Esophagus muscularis mucosa (tissue), 4 donors: ENCODE measurements at places on chromosomes 5 and 9. TPM values are rescaled to one million over a fixed set of nuclear protein-coding genes. Genes with fewer than 3 reads are reported as not detected.

- DNase-seq = no peak
These were observed 234.4 kb upstream of the VLDLR start for GRCh38 chr9:2387166-2387565.

DNA sequence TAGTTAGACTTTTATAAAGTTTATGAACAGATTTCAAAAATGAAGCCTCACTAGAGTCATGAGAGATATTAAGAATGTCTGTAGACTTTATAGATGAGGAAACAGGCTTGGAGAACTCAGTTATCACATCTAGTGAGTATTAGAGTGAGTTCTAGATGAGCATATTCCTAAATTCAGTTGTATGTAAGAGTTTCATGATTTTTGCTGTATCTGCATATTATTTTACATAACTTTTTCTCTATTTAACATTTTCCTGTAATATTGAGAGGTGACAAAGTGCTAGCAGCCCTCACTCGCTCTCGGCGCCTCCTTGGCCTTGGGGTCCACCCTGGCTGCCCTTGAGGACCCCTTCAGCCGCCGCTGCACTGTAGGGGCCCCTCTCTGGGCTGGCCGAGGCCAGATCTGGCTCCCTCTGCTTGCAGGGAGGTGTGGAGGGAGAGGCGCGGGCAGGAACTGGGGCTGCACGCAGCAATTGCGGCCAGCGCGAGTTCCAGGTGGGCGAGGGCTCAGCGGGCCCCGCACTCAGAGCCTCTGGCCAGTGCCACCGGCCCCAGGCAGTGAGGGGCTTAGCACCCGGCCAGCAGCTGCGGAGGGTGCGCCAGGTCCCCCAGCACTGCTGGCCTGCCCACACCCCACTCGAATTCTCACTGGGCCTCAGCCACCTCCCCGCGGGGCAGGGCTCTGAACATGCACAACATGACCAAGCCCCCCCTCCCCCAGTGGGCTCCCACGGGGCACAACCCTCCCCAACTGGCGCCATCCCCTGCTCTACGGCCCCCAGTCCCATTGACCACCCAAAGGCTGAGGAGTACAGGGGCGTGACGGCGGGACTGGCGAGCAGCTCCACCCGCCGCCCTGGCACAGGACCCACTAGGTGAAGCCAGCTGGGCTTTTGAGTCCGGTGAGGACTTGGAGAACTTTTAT, 182.1 kb downstream of the TLE1 start:
- DNase-seq = no peak

DNA sequence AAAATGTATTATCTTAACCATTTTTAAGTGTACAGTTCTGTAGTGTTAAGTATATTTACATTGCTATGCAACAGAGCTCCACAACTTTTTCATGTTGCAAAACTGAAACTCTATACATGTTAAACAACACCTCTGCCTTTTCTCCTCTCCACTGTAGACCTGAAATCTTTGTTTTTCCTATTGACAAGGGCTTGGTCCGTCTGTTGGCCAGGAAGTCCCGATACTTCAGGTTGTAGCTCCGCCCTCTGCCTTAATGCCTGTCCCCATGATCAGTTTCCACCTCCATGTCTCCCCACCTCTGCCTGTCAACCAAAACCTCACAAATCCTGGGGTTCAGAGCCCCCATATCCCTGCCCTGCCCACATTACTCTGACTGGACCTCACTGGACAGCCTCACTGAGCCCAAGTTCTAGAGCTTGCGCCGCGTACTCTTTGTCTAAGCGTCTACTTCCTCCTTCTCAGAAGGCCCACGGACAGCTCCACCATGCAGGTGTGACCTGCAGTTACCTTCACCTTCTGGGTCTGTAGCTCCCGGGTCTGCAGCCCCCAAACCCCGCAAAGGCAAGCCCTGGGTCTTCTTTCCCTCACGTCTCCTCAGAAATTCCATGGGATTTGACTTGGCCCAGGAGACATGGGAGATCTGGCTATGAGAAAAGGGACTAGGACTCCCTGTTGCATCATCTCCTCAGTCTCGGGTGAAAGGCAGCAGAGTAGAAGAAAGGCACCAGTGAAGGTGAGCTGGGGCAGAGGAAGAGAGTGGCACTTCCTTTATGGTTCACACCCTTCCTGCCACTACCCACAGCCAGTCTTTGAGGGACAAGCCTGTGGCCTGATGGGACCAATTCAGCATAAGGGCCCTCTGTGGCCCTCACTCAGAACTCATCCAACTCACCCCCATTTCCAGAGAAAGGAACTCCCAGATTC, 8.0 kb downstream of the GLIPR2 start:
- no peak for DNase-seq

DNA sequence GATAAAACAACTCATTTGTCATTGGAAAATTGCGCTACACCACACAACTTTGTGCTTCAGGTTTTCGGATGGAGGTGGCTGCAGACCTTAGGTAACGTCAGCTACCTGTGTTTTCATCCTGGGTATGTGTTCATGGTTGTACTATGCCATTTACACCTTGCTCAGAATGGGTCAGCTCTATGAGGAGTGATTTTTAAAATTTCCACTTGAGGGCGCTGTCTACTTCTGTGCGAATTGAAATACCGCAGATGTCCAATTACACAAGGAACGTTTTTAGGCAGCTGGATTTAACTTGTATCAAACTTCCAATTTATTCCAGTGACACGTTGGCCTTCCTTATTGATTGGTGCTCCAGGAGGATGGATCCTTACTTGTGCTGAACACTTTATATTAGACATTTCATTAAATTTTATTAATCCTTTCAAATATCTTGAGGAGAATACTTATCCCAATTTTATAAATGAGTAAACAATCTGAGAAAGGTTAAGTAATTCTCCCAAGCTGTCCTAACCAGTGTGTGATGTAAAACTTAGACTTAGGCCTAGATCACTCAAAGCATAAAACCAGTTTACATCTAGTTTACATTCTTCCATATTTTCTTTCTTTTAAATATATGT, 23.4 kb downstream of the DMRTA1 start:
- DNase-seq = no peak

GRCh38 chr5:76831110-76831452, 12.3 kb downstream of the F2RL1 start:
- no peak for DNase-seq

DNA sequence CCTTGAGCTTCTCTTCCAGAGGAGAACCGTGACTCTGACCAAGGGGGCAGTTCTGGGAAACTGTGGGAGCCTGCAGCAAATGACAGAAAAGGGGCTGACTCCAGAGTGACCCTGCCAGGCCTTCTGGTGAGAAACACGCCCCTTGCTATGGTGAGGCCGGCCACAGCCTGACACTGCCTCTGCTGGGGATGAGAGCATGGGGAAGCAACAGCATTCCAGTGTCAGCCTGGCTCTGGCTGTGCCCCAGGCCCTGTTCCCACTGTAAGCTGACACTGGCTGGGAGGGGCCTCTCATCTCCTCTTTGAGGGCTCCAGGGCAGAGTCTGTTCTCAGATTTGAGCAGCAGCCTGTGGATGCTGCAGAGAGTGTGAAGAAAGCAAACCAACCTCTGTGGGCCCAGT, 180.0 kb upstream of the IL12B start:
- no peak for DNase-seq

Gene NUTM2F
- total RNA-seq = not detected

Gene DMRT3
- not detected for total RNA-seq
